ENCODE measurements at places on chromosomes 2 and 18. TPM values are rescaled to one million over a fixed set of nuclear protein-coding genes. Genes with fewer than 3 reads are reported as not detected.

The COL5A2 gene
- 787 TPM for total RNA-seq

The GKN1 gene
- total RNA-seq: 0.09 TPM

The RAX gene
- total RNA-seq: not detected

The CPLX4 gene
- not detected for total RNA-seq

The ARHGAP25 gene
- 3.1 TPM for total RNA-seq

The OTOF gene
- 10.6 TPM for total RNA-seq

The MC5R gene
- total RNA-seq: 2.9 TPM

The C2orf78 gene
- total RNA-seq: not detected

The ANKRD30BL gene
- 0.22 TPM for total RNA-seq

The EVA1A gene
- 6.9 TPM for total RNA-seq

The MGAT4A gene
- 7.5 TPM for total RNA-seq

The IL1B gene
- total RNA-seq: 0.18 TPM

The ZNF397 gene
- total RNA-seq: 23.2 TPM

The MAT2A gene
- 71.5 TPM for total RNA-seq

The DSG2 gene
- 2.3 TPM for total RNA-seq

The COBLL1 gene
- total RNA-seq: 7.0 TPM

The ST6GAL2 gene
- total RNA-seq: 4.4 TPM

The ZSCAN30 gene
- total RNA-seq: 18.8 TPM

The HRH4 gene
- total RNA-seq: 0.09 TPM

The ANKRD23 gene
- 6.5 TPM for total RNA-seq

The SP5 gene
- total RNA-seq: 5.0 TPM

The CCDC178 gene
- 0.58 TPM for total RNA-seq

The KCNS3 gene
- total RNA-seq: 6.6 TPM

The DPYSL5 gene
- total RNA-seq: 10.0 TPM

The FSHR gene
- total RNA-seq: 0.31 TPM

The RNF152 gene
- total RNA-seq: 8.1 TPM

The CCDC85A gene
- 5.5 TPM for total RNA-seq

The TMEM131 gene
- total RNA-seq: 25.4 TPM

The SULT1C4 gene
- total RNA-seq: 13.3 TPM

The KCNG2 gene
- total RNA-seq: 0.44 TPM

The CENPA gene
- total RNA-seq: 4.3 TPM

The ZNF385B gene
- total RNA-seq: 3.9 TPM

The SERPINB13 gene
- total RNA-seq: not detected

The AGAP1 gene
- 19.1 TPM for total RNA-seq

The GRB14 gene
- 2.9 TPM for total RNA-seq

Data from muscle of leg (tissue), 16 donors.